ENCODE measurements at places on chromosomes 16 and 17.

GRCh38 chr16:53745753-53746266 lies 41.9 kb downstream of the FTO start:
- no peak for DNase-seq

DNA sequence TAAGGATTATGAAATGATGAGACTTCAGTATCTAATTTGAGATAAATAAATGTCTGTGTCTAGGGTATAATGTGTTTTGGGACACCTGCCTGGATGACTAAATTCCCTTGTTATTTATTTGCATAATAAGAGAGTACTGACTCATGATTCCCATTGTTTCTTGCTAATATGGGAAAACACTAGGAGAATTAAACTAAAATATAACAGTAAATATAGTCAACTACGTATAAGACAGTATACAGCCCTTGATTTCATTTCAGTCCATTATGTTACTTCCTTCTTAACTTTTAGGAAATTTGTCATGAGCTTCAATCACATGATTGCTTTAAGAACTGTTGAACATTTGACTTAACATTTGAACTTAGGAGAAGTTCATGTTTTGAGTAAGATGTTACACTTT lies 62.4 kb downstream of the VMP1 start:
- DNase-seq: no peak

GRCh38 chr17:60563743-60564142 lies 36.2 kb upstream of the PPM1D start:
- DNase-seq: no peak

DNA sequence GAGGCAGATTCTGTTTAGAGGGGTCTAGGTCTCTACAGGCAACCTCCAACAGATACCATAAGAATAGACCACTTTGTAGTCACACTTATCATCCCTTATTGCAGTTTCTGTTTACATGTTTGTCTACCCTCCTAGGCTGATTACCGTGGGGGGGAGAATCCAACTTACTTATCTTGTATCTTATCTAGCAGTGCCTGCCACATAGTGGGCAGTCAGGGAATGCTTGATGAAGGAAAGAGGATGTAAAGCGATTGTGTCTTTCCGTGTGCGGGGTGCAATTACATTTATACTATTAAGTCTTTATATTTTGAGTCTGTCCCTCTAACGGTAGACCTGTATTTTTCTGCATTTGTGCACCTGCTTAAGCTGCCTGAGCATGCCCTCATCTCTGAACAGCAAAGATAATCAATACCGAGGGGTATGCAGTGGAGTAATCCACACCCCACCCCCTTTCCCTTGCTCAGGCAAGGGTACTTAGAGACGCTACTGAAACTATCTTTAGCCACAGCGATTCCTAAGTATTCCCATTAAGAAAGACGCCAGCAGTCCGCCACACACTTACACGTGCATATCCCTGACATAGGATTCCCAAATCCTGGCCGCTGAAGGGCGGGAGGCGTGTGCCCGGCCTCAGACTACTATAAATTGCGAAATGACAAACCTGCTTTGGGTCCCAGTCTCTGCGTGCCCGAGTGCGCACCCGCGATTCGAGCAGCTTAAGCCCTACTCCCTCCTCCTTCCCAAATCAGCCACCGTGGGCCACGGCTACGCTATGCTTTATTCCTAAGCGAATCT lies 635 bp upstream of the AATF start:
- no peak for DNase-seq

DNA sequence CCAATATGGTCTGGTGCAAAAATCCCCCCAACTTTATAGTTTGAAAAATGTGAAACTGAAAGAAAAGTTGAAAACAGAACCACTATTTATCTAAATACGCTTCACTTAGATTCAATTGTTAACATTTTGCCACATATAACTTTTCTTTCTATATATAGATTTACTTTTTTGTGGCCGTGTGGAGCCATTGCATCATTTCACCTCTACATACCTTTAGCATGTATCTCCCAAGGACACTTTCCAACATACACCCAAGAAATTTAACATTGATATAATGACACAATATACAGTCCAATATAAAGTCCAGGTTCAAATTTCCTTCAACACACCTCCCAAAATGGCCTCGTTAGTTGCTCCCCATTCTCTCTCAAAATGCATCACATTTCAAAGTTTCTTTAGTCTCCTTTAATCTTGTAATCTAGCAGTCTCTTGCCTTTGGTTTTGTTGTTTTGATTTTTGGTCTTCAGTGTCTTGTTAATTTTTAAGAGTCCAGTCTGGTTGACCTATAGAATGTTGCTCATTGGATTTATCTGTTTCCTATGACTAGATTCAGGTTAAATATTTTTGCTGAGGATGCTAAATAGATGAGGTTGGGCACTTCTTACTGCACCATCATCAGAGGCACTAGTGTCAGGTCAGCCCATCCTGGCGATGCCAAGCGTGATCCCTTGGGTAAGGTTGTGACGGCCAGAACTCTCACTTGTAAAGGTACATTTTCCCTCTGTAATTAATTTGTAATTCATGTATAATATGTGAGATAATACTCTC lies 64.3 kb upstream of the BCAR1 start:
- DNase-seq: no peak

GRCh38 chr16:4915226-4915761 lies 21.7 kb downstream of the PPL start:
- no peak for DNase-seq

GRCh38 chr16:85750146-85750826 lies 610 bp downstream of the C16orf74 start:
- DNase-seq: no peak

DNA sequence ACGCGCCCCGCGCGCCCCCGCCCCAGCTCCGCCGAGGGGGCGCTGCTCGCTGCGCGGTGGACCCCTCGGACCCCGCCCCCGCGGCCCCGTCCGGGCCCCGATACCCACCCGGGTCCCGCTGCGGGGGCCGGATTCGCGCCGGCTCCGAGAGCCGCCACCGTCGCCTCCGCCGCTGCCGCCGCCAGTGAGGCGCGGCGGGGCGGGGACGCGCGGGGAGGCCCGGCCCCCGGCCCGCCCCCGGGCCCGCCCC lies at the start of gene TBC1D16:
TSS of gene TBC1D16 (minus strand) at position 186 of the 250 bp plus-strand sequence. CDS start 22,325 bp downstream, outside the sequence.
- DNase-seq: no peak

DNA sequence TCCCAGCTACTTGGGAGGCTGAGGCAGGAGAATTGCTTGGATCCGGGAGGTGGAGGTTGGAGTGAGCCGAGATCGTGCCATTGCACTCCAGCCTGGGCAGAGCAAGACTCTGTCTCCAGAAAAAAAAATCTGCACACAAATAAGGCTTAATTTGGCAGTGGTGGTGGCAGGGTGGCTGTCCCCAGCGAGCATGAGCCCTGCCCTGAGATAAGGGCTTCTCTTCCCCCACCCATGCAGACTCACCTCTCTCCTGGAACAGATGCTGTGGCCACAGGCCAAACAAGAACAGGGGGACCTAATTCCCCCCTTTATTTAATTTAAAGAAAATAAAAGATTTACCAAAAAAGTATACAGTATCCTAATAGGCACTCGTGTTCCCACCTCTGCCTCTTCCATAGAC lies 157.2 kb downstream of the RAB11FIP4 start:
- DNase-seq: no peak

- DNase-seq: peak; percentile 65
Observed at GRCh38 chr16:3578610-3579551, 1.7 kb upstream of the NLRC3 start.

DNA sequence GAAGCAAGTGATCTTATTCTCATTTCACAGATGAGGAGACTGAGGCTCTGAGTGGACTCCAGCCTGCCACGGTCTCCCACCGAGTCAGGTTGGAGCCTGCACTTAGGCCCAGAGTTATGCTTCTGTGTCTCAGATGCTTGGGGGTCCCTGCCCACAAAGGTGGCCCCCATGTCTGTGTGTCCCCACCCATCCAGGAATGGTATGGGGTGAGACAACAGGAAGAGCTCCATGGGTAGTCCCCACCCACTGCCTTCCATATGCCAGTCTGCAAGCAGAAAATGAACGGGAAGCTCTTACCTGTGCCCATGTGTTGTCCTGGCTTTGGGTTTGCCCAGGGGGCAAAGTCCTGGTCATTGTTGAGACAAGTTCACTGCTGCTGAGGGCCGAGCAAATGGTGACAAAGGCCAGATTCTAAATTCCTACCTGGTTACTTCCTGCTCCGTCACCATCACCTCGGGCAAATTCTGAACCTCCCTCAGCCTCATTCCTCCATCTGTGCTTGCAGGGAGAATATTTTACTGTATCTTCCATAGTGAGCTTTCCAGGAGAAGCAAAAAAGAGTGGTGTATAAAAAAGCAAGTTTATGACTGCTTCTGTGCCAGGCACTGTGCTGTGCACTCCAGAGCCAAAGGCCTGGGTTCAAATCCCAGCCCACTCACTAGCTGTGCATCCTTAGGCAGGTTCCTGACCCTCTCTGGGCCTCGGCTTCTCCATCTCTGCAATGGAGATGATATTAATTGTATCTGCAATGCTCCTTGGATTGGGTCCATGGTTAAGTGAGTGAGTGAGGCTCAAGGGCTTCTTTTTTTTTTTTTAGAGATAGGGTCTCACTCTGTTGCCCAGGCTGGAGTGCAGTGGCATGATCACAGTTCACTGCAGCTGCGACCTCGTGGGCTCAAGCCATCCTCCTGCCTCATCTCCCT lies 9.3 kb downstream of the IL4R start:
- DNase-seq: no peak

DNA sequence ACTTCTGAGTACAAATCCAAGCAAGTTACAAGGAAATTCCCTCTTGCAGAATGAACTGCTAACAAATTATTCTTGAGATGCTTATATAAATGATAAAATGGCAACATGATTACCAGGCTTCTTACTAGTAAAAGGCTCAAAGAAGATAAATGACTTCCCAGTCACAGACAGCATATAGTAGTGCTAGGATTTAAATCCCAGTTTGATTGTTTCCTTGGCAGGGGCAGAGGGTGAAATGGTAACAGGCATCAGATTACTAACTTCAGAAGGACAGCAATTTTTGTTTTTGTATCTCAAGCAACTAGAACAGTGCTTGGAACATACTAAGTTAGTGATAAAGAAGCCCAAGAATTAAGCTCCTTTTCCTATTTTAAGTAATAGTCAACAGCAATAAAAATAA lies 102.8 kb downstream of the SSH2 start:
- no peak for DNase-seq

Data from stimulated activated CD8-positive, alpha-beta memory T cell treated with anti-CD3 and anti-CD28 coated beads, Interleukin-4, amount 100 ng/mL, for 24 hours (primary cell).